GM10248 (cell line): ENCODE measurements at places on chromosomes 4 and X.

DNA sequence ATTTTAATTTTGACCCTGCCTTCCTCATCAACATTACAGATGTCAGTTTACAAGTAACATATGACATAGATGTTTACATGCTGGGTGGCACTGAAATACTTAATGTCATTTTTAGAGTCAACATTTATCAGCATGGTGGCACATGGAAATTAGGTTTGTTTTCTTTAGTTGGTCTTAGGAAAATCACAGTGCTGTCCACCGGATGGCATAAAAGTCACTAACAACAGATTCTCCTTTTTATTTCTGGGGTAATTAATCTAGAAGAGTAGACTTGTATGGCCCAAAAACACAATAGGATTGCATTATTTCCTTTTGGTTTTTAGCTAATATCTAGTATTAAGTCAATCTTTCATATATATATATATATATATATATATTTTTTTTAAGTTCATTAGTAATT is 88.6 kb upstream of the HHIP start:
- no peak for DNase-seq

DNA sequence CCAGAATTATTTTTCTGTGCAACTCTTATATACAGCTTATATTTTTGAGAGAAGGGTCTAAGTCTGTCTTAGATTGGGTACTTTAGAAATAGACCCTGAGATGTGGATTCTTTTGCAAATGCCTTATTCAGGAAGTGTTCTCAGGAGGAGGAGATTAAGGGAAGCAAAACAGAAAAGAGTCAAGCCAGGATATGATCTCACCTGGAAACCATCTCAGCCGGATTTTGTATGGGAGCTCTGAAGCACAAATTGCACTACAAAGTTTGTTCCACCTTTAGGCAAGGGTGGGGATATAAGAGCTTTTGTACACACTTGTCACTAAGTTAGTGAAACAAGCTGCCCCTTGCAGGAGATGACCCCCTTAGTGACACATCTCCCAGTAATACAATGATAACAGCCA is 121.2 kb upstream of the GRPR start:
- no peak for DNase-seq

GRCh38 chr4:159239629-159240028 is 136.8 kb downstream of the RAPGEF2 start:
- DNase-seq: no peak

- DNase-seq: no peak
Measured at GRCh38 chr4:123438031-123438430, 41.4 kb downstream of the SPRY1 start.

DNA sequence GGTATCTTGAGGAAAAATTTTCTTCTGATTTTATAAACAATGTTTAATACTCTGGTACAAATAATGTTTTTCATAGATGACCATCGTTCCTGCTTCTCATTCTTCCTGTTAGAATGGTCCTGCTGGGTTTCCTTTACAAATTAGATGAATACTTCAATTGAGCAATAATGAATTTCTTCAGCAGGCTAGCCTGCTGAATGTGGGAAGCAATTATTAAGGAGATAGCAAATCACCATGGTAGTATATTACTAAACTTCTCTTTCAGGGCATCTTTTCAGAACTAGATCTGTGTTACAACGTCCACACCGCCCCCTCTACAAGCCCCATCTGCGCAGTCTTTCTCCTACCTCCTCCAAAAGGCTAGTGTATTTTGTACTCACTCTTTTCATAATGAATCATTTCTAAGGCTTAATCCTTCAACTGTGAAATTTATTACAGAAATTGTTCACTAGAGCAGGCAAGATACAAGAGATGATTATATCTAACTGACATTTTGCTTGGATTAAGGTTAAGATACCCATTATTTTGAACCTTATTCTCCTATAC is 38.4 kb downstream of the GPRIN3 start:
- DNase-seq: no peak

DNA sequence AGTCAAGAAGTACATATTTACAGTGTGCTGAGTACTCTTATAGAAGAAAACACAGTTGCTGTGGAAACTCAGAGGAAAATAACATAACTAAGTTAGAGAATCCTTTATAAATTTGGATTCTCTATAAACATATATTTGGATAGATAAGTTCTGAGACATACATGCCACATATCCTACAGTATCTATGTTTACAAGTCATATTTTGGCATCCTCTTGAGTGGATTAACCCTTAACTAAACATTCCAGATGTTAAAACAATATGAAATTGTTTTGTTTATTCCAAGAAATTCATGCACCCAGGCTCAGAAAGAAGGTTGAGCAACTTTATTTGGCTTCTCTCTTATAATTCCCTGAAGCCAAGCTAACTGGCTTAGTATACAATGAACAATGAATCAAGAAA is 267.2 kb downstream of the TEX13A start:
- DNase-seq: no peak

GRCh38 chr4:176441594-176441993 is 121.8 kb downstream of the SPCS3 start:
- DNase-seq: no peak

GRCh38 chr4:143713955-143714625 is 13.6 kb upstream of the FREM3 start:
- no peak for DNase-seq

DNA sequence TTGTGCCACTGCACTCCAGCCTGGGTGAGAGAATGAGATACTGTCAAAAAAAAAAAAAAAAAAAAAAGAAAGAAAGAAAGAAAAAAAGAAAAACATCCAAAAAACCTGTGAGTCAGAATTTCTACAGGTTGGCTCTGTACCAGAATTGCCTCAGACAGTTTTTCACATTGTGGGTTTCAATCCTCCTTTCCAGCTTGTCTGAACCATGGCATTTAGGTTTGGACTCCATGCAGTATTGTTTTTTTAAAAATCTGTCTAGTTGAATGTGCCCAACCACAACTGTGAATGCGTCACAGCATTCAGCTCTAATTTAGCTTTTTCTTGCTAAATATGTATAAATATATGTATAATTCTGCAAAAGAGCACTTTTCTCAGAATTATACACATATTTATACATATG is 31.4 kb upstream of the ARSH start:
- no peak for DNase-seq

- DNase-seq: no peak
Measured at GRCh38 chrX:155766321-155766720, 114.8 kb upstream of the VAMP7 start.

- DNase-seq: no peak
Measured at GRCh38 chrX:101079736-101080270, 1.1 kb downstream of the TMEM35A start.

- DNase-seq: no peak
Measured at GRCh38 chrX:72060196-72060920, 71.4 kb downstream of the RTL5 start.

DNA sequence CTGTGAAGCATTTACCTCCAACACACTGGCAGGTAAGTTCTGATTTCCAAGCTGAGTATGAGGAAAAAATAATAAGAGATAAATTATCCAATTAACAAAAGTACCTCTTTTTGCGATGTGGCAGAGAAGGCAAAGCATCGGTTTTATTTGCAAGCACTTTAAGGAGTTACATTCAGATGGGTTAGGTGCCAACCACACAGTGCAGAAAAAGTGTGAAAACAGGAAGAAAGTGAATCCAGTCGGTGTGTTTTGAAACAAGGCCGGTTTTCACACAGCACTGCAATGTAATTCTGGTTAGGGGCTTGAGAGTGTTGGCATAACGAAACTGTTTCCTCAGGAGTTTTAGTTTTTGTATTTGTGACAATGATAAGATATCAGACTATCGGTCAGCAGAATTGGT is 130.8 kb upstream of the PDLIM3 start:
- no peak for DNase-seq

DNA sequence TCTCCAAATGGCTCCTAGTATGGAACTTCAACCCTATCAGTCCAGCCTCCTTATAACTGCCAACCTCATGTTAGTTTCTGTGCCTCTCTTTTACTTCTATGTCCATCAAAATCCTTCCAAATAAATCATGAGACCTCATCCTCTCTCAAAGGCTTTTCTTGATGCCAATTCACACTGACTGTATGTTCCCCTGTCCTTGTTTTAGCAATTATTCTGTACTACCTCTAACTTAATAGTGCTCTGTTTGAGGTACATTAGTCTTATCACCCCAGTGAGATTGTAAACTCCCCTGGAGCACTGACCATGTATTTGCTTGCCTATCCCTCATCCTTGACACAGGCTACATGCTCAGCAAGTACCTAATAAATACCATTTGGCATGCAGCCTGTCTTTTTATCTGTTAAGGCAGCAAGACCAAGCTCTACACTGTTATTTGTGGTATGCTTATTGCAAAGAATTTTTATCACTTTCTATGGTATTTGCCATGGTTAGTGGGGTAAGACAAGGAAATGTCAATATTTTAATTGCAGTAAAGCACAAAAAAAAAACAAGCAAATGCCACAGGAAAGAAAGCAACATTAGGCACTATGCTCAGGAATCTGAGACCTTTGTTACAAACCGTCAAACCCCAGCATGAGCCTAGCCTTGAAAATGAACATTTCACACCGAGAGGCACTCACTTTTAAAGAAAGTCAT is 119.2 kb downstream of the SMARCA1 start:
- no peak for DNase-seq

DNA sequence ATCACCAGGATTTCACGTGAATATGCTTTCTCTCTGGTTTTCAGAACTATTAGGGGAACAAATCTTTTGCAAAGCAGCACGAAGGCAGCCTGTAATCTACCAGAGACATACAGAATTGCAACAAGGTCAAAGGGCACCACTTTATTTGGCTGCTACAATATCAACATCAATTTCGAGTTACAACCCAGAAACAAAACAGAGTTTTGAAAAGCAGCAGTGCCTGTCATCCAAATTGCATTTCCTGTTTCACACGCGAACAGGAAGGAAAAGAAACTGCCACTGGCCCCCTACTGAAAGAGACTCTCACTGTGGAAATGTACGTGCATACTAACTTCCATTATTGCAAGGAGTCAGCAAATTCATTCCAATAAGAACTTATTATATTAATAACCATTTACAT is 17.1 kb upstream of the C1QTNF7 start:
- DNase-seq: no peak

DNA sequence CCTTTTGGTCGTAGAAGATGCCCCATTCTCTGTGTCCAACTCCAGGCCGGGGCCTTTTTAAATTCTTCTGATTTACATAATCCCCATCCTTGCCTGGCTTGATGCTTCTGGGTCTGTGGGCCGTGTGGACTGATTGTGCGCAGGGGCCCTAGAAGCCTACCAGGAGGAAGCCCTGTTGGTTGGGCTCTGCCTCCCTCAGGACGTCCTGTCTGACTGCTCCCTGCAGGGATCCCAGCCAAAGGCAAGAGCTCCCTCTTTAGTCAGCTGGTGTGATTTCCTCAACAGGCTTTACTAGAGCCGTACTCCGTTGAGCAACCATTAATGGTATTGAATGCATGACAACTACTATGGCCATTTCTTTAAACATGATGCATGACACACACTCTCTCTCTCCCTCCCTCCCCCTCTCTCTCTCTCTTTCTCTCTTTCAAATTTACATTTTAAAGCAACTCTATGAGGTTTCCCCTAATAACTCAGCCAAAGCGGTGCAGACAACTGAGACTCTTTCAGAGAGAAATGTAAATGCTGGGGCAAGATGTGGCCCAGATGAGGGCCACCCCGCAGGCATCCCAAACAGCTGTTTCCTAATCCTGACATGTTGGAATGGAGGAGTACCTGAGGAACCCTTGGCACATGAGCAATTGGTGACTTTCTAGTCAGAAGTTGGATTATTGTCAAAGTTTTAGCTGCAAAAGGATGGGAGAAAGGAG is 117.3 kb downstream of the DRD5 start:
- DNase-seq: no peak

GRCh38 chrX:100990139-100990538 is 20.6 kb downstream of the ARL13A start:
- no peak for DNase-seq

GRCh38 chr4:123631786-123632692 is 235.4 kb downstream of the SPRY1 start:
- DNase-seq: no peak

DNA sequence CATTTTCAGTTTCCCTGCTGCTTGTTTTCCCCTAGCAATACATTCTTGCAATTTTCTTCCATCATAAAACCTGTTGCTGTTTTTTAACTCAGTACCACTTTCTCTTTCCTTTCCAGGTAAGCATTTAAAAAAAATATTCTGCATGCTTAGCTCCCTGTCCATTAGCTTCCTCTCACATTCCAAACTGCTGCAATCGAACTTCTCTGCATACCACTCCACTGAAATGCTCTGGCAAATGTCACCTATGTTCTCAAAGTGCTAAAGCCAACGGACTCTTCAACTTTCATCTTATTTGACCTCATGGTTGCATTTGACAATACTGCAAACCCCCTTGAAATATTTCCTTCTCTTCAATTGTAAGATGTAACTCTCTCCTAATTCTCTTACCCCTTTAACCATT is 192.7 kb downstream of the ANAPC10 start:
- DNase-seq: no peak
